DMS153 (cell line): ENCODE measurements at places on chromosomes 5 and 9.

- DNase-seq: no peak
Observed at GRCh38 chr5:109876030-109876725, 186.5 kb downstream of the MAN2A1 start.

DNA sequence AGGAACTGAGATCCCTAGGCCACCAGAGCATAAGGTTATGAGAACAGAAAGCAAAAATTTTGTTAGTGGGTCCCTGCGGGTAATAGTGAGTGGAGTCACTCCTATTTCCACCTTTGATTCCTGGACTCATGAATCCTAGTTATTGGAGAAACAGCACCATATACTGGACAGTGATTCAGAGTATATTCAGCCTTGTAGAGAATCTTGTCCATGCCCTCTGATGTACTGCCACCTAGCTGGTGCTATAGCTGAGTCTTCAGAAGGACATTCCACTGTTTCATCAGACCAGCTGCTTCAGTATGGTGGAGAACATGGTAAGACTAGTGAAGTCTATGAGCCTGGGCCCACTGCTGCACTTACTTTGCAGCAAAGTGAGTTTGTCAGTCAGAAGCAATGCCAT is 25.0 kb upstream of the ITGA2 start:
- DNase-seq: no peak

- DNase-seq: no peak
Observed at GRCh38 chr5:143896966-143897365, 85.0 kb downstream of the HMHB1 start.

- DNase-seq: no peak
Observed at GRCh38 chr5:87278590-87279100, 11.0 kb downstream of the RASA1 start.

GRCh38 chr5:14528926-14529325 is 52.7 kb upstream of the OTULINL start:
- DNase-seq: peak; percentile 65

GRCh38 chr5:133687212-133688061 is 75.1 kb upstream of the FSTL4 start:
- DNase-seq: no peak

DNA sequence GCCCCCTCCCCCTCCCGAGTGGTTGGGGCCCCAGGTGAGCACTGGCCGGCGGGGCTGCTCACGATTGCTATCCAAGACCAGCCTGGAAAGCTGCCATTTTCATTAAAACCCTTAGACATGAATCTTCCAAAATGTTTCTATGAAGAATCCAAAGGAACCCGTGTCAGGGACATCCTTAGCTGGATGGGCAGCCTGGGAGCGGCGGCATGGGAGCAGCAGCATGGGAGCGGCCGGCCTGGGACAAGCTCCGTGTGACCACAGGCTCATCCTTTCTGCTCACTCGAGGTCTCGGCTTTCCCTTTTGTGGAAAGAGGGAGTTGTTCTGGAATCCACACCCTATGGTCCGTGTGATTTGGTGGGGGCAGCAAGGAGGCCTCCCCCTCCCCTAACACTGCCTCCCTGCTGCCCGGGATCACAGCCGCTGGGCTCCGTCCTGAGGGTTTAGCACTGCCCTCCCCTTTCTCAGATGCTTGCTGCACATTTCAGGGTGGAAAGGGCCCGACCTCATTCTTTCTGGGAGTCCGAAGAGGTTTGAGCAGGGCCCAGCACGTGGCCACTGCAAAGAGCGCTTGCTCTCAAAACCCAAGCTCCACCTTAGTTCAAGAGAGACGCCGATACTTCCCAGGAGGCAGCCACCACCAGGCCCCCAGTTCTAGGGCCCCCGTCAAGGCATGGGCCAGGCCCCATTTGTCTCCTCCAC is 127.7 kb downstream of the RXRA start:
- DNase-seq: no peak

DNA sequence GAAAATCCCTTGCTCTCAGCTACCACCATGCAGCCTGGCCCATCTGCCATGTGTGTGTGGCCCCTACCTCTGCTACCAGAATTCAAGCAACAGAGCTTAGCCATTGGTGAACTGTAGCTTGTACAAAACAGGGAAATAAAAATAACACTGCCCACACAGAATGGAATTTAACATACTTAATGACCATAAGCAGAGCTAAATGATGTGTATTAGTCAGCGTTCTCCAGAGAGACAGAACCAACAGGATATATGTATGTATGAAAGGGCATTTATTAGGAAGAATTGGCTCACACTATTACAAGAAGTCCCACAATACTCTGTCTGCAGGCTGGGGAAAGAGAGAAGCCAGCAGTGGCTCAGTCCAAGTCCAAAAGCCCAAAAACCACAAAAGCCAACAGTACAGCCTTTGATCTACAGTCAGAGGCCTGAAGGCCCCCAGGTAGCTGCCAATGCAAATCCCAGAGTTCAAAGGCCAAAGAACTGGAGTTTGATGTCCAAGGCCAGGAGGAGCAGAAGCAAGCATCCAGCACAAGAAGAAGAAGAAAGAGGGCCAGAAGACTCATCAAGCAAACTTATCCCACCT is 318.8 kb downstream of the DNAH5 start:
- DNase-seq: no peak

GRCh38 chr5:73994963-73995362 is 369.0 kb downstream of the ARHGEF28 start:
- DNase-seq: no peak

DNA sequence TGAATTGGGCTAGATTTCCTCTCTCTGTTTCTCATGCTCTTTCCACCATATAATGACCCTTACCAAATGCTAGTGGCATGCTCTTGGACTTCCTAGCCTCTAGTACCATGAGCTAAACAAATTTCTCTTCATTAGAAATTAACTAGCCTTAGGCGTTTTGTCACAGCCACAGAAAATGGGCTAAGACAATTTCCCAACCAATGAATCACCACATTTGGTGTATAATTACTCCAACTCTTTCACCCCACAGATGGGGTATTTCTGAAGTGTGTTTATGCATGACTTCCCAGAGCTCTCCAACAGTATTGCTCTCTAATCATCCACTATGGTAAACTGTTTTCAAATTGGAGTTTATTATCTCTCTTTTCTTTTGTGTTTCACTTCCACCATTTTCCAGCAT is 1041.1 kb upstream of the COX7C start:
- DNase-seq: no peak

GRCh38 chr9:90025816-90026215 is 421.0 kb downstream of the GADD45G start:
- no peak for DNase-seq

- no peak for DNase-seq
Observed at GRCh38 chr9:2414465-2414864, 207.1 kb upstream of the VLDLR start.

- no peak for DNase-seq
Observed at GRCh38 chr5:4191703-4192102, 596.1 kb downstream of the IRX1 start.

DNA sequence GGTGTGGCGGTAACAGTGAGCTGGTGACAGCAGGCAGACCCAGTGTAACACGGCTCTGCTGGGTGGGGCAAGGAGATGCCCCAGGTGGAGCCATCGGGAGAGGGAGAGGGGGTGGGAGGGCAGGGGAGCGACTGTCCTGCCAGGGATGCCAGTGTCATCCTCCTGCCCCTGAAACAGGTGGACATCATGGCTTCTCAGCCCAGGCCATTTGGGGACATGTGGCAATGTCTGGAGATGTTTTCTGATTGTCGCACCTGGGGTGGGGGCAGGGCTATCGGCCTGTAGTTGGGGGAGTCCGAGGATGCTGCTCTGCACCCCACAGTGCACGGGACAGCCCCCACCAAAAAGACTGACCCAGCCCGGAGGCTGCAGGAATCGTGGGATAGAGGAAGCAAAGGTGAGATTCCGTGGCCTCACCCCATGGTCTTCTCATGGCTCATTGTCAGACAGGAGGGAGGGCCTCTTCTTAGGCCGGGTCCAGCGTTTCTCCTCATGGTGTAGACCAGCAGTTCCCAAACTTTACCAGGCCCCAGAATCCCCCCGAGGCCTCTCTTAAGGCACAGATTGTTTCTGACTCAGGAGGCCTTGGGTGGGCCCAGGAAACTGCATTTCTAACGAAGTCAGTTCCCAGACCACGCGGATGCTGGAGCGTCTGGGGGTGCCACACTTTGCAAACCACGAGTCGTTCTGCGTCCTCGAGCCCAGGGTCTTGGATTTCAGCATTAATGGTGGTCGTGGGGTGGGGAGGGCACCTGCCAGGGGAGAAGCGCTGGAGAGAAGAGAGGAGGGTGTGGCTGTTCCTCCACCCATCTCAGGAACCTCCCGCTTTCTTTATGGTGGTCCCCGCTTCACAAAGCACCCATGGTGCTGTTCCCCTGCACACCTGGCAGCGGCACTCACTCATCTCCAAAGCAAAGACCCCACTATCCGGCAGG is 11.0 kb downstream of the COL5A1 start:
- no peak for DNase-seq

- no peak for DNase-seq
Observed at GRCh38 chr5:159912033-159912800, 4.1 kb upstream of the ADRA1B start.

GRCh38 chr5:137838976-137839375 is 28.7 kb upstream of the MYOT start:
- no peak for DNase-seq

DNA sequence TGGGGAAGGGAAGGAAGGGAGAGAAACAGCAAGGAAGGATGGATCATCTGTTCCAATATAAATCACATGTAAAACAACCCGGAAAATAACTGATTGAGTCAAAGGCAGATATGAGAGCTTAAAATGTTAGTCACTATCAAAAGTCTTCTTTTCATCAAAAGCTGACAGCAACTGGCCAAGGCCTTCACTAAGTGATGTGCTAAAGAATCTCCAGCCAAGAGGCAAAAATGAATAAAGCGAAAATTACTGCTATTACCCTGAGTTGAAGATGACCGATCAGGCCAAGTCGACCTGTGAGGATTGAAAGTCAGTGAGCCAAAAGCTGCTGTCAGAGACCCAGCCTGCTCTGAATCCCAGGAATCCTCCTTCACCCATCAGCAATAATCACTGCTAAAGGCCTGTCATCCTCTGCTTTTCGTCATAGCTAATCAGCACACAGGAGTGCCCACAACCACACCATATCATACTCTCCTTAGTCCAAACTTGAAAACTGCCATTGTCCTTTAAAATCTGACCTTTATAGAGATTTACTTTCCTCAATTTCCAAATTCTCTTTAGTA is 736.9 kb downstream of the TLE1 start:
- DNase-seq: no peak

GRCh38 chr5:127066721-127067120 is 6.6 kb downstream of the C5orf63 start:
- DNase-seq: no peak

GRCh38 chr5:6705088-6705487 is 8.1 kb upstream of the TENT4A start:
- DNase-seq: no peak

GRCh38 chr5:79886456-79886855 is 104.6 kb downstream of the MTX3 start:
- peak; percentile 14 for DNase-seq

DNA sequence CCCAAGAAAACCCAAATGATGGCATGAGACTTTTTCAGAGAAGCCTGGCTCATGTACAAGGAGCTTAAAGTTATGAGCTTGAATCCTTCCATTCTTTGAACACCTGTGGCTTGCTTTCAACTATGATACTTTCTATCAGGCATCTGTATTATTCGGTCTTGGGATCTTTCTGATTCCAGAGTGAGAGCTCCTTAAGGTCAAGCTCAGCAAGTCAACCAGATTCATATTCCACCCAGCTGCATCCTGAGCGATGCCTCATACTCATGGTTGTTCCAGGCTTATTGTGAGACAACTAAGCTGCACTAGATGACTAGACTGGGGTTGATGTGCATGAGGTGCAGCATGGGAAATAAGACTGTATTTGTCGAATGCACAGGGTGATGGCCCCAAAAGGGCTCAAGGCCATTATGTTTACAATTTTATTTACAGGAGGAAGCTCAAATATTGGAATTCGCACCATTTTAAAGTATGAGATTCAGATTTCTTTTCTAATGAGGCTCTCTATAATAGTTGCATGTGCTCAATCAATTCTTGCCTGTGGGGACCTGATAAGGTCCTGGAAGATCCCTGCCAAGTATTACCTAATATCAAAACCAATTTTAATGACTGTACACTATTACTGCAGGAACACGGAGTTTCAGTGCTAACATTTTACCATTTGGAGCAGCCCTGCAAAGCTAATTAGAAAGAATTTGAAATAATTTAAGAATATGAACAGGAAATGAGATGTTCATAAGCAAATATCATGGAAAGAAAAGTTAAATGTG is 453.8 kb downstream of the SEMA5A start:
- DNase-seq: no peak
